Activated T-cell treated with anti-CD3 and anti-CD28 coated beads, Interleukin-2, amount 50 U/mL, for 48 hours (primary cell): ENCODE measurements at places on chromosomes 11 and 22.

DNA sequence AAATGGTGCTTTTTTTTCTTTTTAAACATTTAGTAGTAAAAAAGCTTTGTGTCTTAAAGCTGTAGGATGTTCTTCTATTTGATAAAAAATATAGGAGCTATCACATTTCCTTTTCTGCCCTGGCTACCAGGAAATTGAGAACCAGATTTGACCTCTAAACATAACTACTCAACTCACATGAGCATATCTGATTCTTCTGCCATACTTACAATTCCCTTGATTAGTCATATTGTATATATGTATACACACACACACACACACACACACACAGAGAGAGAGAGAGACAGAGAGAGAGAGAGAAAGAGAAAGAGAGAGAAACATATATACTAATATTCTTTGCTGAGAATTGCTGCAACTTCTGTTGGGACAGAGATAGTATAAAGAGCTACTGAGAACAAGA lies 23.0 kb upstream of the GDPD4 start:
- DNase-seq: no peak

DNA sequence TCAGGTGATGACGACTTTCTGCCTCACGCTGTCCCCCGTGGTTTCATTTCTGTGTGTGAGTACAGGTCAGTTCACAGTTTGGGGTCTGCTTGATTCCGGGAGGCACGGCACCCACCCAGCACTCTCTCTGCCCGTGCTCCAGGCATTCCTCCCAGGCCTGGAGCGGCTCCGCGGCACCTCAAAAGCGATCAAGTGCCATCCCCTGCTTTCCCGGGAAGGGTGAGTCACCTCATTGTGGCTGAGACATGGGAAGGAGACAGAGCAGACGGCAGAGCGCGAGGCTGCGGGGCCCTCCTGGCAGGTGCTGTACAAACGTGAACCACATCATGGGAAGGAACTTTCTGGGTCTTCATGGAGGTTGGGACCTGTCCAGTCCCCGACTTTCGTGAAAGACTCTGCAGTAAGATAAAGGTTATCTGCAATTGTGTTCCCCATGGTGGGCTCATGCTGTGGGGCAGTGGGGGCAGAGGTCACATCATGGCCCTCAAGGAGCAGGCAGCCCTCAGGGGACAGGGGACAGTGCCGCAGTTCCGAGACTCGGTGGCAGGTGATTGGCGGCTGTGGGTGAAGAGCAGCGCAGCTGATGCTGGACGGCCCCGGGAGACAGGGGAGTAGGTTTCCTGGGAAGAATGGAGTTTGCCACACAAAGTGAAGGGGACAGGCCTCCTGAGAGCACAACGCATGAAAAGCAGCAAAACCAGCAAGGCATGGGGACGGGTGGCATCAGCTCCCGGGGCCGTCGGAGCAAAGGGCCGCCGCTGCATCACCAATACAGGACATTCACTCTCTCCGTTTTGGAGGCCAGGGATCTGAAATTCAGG lies 65.3 kb downstream of the CELSR1 start:
- no peak for DNase-seq

GRCh38 chr22:20440637-20441591 lies 3.3 kb upstream of the SCARF2 start:
- no peak for DNase-seq

GRCh38 chr11:71929491-71929890 lies 645 bp downstream of the RNF121 start:
- no peak for DNase-seq

DNA sequence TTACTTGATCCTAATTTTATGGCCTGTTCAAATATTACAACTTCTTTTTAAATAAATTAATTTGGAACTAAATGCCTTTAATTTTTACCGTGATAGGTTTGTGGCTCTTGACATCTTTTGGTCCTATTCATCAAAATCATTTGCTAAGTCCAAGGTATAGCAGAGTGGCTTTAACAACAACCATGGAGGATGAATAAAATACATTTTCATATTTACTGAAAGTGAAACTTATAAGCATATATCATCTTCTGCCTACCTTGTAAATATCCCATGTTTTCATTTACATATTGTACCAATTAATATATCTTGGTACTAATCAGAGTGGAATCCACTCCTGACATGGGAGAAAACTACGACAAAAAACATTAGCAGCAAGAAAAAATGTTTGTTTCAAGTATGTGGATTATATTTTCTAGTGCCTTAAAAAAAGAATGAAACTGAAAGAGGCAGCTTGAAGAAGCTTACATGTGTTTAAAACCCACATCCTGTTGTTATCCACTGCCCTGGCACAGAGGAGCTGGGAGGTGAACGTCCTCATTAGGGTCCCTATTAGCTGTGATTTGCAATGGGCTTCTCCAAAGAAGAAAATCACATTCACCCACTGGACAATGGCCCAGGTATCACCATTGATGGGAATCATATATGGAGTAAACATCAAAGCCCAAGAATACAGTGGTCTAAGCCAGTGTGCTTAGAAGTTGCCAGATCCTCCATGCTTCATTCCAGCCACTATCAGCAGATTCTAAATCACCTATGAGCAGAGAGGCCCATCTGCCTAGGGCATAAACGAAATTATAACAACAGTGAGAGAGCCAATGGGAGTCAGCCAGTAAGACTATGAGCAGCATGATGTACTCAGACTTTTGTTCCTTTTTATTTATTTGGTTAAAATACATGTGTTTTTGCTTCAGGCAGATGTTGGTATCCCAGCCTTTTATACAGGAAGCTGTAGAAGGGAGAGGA lies 84.7 kb downstream of the MAML2 start:
- DNase-seq: no peak

- no peak for DNase-seq
Observed at GRCh38 chr11:123390146-123390545, 39.9 kb upstream of the GRAMD1B start.

GRCh38 chr11:133898031-133898769 lies 52.9 kb upstream of the SPATA19 start:
- DNase-seq: peak; percentile 16

GRCh38 chr22:49349181-49349835 lies 478.4 kb downstream of the BRD1 start:
- no peak for DNase-seq

DNA sequence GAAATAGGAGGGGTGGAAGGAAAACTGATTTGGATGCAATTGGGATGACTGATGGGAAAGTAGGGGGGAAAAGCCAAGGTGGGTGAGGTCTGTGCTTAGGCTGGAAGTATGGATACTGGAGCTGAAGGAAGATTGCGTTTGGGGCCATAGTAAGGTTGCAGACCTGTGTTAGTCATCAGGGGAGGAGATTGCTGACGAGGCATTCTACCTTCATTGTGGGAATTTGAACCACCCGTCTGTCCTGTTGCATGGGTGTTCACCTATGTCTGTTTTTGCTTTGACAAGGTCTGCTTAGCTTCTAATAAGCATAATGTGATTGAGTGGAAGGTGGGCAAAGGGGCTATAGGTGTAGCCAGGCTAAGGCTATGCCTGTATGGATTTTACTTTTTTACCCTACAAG lies 323.8 kb downstream of the BLID start:
- DNase-seq: no peak

- no peak for DNase-seq
Observed at GRCh38 chr11:96112192-96113128, 188.6 kb upstream of the MTMR2 start.

DNA sequence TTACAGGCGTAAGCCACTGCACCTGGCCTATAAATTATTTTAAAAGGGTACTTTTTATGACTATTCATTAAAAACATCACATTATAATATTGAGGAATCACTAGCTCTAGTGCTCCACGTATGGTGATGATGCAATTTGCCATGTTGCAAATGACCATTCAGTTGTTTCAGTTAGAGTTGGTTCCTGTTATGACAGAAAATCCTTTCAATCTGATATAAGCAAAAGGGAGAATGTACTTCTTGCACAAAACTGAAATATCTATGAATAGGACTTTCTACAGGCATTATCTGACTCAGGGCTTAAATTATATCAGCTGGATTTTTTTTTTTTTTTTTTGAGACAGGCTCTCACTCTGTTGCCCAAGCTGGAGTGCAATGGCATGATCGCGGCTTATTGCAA lies 45.6 kb upstream of the RRM1 start:
- no peak for DNase-seq
